Fibroblast of skin of left quadriceps (primary cell): ENCODE measurements at places on chromosomes 2 and 18.

- DNase-seq: no peak
Measured at GRCh38 chr2:118490330-118490729, 357.1 kb downstream of the EN1 start.

GRCh38 chr2:52312486-52312885 is 1280.6 kb upstream of the NRXN1 start:
- no peak for DNase-seq

DNA sequence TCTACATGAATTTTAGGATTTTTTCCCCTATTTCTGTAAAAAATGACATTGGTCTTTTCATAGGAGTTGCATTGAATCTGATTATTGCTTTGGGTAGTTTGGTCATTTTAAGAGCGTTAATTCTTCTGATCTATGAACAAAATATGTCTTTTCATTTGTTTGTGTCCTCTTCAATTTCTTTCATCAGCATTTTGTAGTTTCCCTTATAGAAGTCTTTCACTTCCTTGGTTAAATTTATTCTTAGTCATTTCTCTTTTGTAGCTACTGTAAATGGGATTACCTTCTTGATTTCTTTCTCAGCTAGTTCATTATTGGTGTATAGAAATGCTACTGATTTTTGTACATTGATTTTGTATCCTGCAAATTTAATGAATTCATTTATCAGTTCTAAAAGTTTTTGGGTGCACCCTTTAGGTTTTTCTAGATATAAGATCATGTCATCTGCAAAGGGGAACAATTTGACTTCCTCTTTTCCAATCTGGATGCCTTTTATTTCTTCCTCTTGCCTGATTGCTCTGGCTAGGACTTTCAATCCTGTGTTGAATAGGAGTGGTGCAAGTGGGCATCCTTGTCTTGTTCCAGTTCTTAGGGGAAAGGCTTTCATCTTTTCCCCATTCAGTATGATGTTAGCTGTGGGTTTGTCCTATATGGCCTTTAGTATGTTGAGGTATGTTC is 36.6 kb upstream of the AAK1 start:
- DNase-seq: no peak

- peak; percentile 22 for DNase-seq
Measured at GRCh38 chr2:135820003-135820618, 16.9 kb downstream of the LCT start.

GRCh38 chr2:120550282-120550681 is 185.4 kb upstream of the GLI2 start:
- DNase-seq: no peak

GRCh38 chr2:85661139-85661858 is 6.7 kb downstream of the SFTPB start:
- no peak for DNase-seq

- no peak for DNase-seq
Measured at GRCh38 chr2:137797641-137798040, 166.6 kb upstream of the HNMT start.

GRCh38 chr2:26521054-26521912 is 43.4 kb upstream of the OTOF start:
- no peak for DNase-seq

GRCh38 chr18:49588171-49588570 is 26.3 kb downstream of the LIPG start:
- no peak for DNase-seq

- no peak for DNase-seq
Measured at GRCh38 chr2:157473581-157473980, 29.7 kb upstream of the CYTIP start.

DNA sequence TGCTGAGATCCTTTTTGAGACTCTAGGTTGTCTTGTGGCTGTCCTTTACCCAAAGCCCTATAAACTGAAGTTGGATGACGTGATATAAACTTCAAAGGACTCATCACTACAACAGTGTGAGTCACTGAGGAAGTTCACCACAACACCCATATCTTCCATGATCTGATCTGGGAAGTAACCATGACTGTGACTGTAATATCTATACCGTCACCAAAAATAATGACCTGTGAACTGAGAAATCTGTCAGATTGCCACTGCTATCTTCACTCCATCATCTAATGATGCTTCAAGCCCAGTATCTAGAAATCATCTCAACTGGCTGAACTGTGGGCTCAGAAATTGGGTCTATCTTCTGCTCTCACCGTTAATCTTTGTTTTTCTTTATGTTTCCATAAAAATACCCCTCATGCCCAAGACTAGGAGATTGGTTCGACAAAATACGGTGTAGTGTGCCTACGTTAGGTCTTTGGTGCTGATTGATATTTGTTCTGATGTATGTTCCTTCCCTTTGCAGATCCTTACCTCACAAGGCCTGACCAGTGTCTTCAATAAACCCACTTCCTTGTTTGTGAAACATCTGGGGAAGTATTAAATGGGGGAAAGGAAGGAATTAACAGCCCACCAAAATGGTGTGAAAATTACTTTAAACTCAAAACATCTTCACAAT is 78.2 kb downstream of the MYL12B start:
- no peak for DNase-seq

DNA sequence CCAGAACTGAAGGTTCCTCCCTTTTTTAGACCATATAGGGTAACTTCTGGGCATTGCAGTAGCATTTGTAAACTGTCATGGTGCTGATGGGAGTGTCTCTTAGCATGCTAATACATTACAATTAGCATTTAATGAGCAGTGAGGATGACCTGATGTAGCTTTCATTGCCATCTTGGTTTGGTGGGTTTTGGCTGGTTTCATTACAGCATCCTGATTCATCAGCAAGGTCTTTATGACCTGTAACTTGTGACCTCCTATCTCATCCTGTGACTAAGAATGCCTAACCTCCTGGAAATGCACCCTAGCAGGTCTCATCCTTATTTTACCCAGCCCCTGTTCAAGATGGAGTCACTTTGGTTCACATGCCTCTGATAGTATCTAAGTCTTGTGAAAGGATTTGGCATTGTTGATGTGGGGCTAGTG is 159.0 kb downstream of the TMX3 start:
- DNase-seq: no peak

- DNase-seq: no peak
Measured at GRCh38 chr2:190062053-190062452, 476 bp downstream of the MSTN start.

DNA sequence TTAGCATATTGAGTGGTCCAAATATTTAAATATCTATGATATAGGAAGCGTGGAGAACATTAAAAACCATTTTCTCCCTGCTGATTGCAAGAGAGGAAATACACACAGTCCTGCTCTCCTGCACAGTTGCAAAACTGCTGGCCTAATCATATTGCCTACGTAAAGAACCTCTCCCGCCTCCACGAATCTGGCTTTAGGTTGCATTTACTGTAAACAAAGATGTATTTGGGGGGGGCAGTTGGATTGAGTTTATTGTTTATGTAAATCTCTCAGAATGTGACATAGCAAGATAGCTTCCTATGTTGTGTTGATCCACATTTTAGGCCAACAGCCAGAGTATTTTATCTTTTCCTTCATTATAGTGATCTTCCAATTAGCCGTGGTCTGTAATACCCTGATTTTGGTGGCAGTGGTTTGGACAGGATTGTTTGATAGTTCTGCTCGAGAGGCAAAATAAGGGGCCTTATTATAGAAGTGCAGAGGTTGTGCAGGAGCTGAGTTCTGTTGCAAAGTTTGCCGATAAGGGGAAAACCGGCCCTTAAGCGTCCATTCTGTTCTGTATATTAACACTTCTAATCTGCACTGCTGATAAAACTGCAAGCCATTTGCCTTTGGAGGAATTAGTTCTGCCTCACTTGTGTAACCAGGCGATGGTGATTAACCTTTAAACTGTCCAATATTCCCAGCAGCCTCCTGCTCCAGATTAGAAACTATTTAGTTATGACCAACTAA is 101.6 kb upstream of the SIX3 start:
- DNase-seq: no peak

DNA sequence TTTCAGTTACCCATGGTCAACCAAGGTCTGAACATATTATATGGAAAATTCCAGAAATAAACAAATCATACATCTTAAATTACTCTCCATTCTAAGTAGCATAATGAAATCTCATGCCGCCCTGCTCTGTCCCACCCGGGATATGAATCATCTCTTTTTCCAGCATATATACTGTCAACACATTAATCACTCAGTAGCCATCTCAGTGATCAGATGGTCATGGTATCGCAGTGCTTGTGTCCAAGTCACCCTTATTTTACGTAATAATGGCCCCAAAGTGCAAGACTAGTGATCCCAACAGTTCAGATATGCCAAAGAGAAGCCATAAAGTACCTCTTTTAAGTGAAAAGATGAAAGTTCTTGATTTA is 43.8 kb downstream of the OSBPL6 start:
- no peak for DNase-seq

GRCh38 chr2:136030406-136030805 is 45.0 kb upstream of the DARS1 start:
- DNase-seq: no peak

DNA sequence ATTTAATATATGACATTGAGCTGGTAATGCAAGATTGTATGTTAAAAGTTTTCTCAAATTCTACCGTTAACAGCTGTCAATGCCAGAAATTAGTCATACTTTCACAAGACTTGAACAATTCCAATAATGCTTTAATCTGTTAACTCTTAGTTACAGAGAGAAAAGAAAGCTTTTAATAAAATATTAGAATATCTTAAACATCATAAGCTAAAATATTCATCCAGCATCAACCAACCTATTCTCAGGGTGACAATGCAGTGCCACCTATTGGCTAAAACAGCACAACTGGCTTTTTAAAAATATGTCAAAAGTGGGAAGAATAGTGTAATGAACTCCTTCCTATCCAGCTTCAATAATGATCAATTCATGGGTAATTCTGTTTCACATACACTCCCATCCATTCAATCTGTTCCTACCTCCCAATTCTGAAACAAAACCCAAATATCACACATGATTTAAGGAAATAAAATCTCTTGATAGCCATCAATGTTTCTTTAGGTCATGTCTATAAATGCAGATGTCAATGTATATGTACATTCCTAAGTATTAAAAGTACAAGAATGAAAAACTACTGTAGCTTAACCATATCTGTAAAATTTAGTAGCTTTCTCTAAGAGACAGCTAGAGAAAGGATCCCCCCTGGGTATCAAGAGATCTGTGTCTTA is 79.8 kb upstream of the CCDC141 start:
- no peak for DNase-seq

DNA sequence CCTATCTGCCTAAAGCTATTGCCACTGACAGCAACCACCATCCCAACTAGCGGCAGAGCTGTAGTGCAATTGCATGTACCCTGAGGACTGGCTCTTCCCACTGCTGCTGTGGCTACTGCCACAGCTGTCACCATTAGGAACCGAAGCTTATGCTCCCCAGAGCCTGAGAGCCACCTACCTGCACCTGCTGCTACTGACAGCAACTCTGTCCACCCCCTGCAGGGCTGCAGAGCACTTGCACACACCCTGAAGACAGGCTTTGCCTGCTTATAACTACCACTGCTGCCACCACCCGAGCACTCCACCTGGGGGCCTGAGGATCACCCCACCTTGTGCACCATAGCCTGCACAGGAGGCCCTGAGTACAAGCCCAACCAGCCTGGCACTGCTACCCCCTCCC is 217.6 kb upstream of the FOSL2 start:
- DNase-seq: no peak

DNA sequence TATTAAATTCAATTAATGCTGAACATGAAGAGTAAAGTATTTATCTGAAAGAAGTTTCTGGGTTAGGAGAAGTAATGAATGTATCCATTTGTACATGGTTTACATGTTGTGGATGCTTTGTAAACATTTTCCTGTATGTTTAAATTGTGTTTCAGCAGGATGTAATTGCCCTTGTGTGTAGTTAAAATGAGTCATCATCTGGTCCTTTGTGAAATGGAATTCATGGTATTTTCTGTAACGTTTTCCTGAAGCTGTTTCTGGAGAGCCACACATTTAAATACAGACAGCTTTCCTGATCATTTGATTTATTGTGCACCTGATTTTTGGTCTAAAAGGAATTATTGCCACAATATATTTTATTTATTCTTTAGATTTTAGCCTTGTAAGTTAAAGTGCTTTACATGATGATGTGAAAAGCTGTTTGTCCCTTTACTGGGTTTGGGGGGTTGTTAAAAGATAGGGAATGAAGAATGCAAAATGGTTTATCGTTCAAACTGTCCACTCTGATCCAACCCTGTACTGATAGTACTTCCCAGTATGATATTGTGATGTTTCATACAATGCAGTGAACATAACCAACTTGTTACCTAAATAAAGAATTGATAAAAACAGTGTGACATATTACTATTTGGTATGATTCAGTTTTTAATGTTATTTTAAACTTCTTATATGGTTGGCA is 41.7 kb upstream of the SLC3A1 start:
- peak; percentile 56 for DNase-seq
